ENCODE measurements at places on chromosomes 2 and 18.
A peak's percentile ranks its signal among the peaks of the same experiment; 100 is the strongest.

- DNase-seq = no peak
Observed at GRCh38 chr2:159968279-159968900, 94.0 kb downstream of the PLA2R1 start.

DNA sequence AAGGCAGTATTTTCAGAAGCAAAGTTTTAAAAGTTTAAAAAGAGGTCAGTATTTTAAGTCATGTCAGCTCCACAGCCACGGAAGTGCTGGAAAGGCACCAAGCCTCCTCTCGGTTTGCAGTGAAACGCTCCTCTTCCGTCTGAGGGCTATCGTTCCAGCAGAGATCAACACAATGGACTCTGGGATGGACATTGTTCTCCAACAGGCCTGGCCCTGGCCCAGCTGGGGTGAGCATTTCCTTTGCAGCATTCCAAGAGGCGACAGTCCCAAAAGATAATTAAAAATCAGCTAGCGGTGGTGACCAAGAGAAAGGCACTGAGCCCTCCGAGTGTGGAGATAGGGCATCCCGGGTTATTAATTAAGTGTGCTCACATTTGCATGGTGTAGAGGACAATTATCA lies 95.9 kb upstream of the LCLAT1 start:
- peak; percentile 22 for DNase-seq

DNA sequence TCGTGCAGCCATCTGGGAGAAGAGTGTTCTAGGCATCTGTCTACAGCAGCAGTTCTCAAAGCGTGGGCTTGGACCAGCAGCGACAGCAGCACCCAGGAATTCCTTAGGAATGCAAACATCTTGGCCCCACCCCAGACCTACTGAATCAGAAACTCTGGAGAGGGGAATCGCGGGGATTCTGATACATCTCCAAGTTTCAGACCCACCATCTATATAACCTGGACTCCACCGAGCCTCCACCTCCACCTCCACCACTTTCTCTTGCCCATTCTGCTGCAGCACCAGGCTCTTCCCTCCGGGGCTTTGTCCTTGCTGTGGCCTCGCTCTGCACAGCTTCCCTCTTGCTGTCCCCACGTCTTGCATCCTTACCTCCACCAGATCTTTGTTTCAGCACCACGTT lies 256.4 kb downstream of the BCL2 start:
- no peak for DNase-seq

DNA sequence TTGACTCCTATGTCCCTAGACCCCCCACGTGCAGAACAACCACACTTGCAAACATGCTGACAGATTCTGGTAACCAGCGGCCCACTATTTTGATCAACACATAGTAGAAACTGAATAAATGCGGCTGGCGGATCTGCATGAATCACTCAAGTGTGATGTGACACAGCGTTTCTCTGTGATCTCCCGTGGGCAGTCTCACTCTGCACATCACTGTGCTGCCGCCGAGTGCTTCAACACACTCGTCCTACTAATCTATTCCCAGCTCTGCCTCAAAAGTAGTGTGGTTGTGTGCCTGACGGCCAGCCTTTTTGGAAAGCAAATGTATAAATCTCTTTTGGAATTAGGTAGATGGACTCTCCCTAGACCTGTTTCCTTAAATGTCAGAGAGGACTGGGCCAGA lies 37.3 kb upstream of the TMEM182 start:
- no peak for DNase-seq

GRCh38 chr2:177675825-177676224 lies 283.3 kb downstream of the AGPS start:
- DNase-seq = no peak

DNA sequence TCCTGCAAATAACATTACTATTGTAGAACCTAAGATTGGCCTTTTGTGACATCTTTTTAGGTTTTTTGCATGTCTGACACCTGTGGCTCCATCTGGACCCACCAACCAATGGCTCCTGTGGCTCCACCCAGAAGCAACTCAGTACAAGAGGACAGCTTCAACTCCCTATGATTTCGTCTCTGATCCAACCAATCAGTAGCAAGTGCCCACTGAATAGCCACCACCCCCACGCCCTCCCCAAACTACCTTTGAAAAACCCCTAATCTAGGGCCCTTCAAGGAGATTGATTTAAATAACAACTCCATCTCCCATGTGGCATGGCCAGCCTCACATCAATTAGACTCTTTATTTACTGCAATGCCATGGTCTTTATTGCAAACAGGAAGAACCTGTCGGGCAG lies 23.6 kb downstream of the MPP4 start:
- no peak for DNase-seq

DNA sequence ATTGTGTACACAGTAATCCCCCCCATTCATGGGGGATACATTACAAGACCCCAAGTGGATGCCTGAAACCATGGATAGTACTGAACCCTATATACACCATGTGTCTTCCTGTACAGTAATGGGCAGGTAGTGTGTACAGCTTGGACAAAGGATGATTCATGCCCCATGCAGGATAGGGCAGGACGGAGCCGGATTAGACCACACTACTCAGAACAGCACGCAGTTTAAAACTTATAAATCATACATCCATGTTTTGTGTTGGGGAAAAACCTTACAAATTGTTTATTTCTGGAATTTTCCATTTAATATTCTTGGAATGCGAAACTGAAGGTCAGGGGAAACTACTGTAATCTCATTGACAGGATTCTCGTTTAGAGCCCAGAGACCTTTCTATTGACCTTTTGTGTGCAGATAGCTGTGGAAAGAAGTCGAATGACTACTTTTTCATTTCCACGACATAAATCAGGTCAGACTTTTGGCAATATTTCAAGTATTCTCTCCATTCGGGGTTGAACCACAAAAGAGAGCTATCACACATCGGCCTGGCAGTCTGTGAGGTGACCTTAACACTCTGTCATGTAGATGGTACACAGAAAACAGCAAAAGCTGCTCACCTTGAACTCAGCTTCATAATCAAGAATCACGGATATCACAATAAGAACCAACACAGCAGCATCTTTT lies 9.9 kb upstream of the YPEL5 start:
- no peak for DNase-seq

GRCh38 chr18:3170441-3171161 lies 49.2 kb downstream of the MYOM1 start:
- DNase-seq = no peak

DNA sequence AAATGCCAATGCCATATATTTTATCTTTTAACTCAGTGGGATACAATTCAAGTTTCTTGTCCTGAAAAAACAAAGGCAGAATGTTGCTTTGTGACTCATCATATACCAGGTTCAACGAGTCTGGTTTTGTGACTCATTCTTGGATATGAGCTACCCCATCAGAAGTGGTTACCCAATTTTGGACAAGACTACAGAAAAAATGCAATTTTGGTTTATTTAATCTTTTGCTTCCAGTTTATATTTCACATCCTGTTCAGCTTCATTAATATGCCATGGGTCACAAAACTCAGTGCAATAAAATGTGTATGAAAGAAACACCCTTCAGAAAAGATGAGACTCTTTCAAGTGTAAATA lies 25.0 kb downstream of the FN1 start:
- DNase-seq = no peak

DNA sequence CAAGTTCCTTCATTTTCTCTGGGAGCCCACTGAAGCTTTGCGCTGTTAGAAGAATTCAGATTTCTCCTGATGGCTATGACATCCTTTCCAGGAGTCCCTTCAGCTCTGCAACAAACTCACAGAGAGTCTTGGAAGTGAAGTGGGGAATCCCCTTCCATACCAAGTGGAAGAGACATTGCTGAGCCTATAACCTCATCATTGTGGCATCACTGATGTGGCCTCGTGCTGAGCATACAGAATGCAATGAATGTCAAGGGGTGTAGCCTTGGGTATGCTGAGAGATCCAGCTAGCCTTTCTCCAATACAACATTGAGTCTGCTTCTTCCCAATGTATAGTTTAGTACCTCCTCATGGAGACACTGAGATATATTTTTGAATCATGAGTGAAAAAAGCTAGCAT lies 311.1 kb upstream of the RAB12 start:
- no peak for DNase-seq

- no peak for DNase-seq
Observed at GRCh38 chr2:190533175-190533967, 1.2 kb downstream of the NEMP2 start.

DNA sequence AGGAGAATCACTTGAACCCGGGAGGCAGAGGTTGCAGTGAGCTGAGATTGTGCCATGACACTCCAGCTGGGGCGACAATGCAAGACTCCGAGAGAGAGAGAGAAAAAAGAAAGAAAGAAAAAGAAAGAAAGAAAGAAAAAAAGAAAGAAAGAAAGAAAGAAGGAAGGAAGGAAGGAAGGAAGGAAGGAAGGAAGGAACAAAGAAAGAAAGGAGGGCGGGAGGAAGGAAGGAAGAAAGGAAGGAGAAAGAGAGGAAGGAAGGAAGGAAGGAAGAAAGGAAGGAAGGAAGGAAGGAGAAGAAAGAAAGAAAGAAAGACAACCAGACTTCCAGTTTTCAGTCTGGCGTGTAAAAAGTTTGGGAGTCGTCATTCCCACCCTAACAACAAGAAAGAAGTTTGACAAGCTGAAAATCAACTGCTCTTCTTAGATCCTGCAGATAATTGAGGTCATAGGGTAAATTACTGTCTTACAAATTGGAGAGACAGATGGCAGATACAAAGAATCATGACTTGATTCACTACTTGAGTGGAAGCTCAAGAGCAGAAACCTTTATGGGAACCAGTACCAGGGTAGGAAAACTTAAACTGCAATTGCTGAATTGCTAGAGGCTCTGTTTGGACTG lies 15.1 kb upstream of the CYP27C1 start:
- DNase-seq = no peak

DNA sequence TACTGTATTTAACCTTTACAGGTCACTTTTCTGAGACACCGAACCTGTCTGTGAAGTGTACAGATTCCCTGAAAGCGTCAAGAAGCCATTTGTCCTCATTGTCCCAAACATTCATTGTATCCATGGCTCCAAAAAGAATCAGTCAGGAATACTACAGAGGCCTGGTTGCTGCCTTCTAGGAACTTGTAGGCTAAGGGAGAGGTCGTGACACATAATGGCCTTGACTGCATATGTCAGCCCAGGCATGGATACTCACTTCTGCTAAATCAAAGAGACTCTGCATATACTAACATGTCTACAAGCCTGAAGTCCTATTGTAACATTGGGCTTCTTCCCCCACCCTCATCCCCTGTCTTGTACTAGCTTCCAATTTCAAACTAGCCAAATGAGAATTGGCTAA lies 40.2 kb downstream of the ONECUT2 start:
- DNase-seq = no peak
